Stimulated activated CD4-positive, alpha-beta T cell treated with anti-CD3 and anti-CD28 coated beads, Interleukin-15, amount 100 ng/mL, for 1 hour (primary cell): ENCODE measurements at places on chromosomes 11 and 22.

DNA sequence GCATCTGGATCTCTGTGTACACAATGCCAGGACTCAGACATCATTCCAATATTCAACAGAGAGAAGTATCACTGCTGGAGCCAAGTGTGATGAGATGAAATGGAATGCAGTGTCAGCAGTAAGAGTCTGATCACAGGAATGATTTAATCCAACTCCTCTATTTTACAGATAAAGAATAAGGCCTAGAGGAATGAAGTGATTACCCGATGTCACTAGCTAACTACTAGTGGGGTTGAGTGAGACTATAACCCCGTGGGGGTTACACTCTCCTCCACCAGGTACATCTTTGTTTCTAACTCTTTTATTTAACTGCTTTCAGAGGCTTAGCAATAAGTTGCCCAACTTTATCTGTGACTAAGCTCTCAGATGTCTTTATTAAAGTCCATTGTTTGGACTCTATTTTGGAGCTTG, 94.2 kb upstream of the FAT3 start:
- no peak for DNase-seq

GRCh38 chr11:67167719-67168118, 48.7 kb downstream of the KDM2A start:
- DNase-seq: no peak

- no peak for DNase-seq
Observed at GRCh38 chr11:17489751-17490150, 13.1 kb upstream of the ABCC8 start.

DNA sequence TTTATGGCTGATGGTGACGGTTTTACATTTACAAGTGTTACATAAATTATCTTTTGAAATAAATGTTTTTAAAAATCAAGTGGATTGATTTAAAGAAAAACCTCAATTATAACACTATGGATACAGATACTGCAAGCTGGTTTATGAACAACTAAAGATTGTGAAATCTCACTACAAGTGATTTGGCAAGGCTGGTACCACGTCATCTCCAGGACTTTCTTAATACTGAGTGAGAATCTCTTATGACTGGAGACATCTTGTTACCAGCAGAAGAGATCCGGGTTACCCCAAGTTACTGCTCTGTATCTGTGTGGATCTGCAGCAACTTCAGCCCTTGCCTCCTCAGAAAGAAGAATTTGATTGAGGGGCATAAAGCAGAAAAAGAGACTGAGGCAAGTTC, 452.9 kb downstream of the MN1 start:
- no peak for DNase-seq

DNA sequence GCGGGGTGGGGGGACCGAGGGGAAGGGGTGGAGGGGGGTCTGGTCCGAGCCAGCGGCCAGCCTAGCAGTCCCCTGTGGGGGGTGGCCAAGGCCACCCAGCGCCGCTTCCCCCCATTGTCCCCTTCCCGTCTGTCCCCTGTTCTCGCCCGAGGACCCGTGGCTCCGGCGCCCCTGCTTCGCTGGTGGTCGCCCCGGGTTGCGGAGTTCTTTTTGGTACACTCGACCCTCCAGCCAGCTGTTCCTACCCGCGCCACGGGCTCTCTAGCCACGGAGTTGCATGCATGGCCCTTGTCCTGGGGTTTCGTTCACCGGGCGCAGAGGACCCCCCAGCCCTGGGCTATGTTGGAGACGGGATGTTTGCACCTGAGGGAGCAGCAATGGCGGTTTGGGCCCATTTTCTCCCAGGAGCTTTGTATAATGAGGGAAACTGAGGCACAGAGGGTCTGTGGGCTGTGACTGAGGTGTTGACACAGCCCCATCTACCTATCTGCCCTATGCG, 489 bp downstream of the RNF214 start:
- no peak for DNase-seq

- DNase-seq: no peak
Observed at GRCh38 chr11:134313821-134314607, 17.8 kb upstream of the GLB1L2 start.

DNA sequence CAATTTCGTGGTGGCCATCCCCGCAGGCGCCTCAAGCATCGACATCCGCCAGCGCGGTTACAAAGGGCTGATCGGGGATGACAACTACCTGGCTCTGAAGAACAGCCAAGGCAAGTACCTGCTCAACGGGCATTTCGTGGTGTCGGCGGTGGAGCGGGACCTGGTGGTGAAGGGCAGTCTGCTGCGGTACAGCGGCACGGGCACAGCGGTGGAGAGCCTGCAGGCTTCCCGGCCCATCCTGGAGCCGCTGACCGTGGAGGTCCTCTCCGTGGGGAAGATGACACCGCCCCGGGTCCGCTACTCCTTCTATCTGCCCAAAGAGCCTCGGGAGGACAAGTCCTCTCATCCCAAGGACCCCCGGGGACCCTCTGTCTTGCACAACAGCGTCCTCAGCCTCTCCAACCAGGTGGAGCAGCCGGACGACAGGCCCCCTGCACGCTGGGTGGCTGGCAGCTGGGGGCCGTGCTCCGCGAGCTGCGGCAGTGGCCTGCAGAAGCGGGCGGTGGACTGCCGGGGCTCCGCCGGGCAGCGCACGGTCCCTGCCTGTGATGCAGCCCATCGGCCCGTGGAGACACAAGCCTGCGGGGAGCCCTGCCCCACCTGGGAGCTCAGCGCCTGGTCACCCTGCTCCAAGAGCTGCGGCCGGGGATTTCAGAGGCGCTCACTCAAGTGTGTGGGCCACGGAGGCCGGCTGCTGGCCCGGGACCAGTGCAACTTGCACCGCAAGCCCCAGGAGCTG, 24.8 kb downstream of the ADAMTS15 start:
- DNase-seq: no peak

- no peak for DNase-seq
Observed at GRCh38 chr11:47127213-47127612, 49.5 kb downstream of the ARFGAP2 start.

DNA sequence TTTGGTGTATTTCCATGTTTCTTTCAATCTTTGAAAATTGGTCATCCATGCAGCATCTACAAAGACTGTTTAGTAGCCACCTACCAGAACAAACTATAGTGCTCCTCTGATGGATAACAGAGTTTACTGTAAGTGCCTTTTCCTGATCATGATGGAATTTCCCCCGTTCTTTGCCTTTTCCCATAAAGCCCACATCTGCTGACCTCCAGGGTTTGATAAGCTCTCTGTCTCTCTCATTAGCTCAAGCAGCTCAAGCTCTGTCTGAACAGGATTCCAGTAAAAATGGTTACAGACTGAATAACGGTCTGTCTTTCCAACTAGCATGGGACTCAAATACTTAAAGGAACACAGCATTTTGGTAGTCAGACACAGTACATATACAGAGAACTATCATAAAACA, 308.4 kb upstream of the SORL1-AS1 start:
- no peak for DNase-seq

DNA sequence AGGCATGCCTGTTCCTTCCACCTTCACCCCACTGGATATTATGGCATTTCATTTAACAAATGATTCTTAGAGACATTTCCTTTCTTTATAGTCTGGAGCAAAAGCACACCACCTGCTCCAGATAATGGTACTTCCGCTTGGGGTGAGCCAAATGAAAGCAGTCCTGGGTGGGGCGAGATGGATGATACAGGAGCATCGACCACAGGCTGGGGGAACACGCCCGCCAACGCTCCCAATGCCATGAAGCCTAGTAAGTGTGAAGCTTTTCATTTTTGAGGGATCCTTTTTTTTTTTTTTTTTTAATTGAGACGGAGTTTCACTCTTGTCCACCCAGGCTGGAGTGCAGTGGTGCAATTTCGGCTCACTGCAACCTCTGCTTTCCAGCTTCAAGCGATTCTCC, 76.3 kb upstream of the ADSL start:
- no peak for DNase-seq

DNA sequence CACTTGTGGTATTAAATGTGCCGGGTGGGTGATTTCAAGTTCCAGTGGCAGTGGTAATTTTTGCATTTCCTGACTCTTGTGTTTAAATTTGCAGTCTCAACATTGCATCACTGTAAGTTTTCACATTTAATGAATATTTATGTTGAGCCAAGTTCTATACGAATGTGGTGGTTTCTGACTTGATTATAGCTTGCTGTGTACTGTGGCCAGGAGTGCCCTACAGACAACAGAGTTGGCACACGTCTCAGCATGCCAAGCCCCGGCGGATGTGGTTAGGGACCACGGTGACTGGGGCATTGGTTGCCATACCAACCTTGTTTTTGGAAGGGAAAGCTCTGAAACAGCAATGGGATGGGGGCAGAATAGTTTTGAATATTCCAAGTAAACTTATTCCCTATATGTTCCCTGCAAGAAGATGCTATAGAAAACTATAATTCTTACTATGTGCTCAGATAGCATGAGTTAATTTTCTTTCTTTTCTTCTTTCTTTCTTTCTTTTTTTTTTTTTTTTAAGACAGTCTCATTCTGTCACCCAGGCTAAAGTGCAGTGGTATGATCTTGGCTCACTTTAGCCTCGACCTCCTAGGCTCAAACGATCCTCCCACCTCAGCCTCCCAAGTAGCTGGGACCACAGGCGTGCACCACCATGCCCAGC, 16.0 kb downstream of the ZNRF3 start:
- DNase-seq: no peak

GRCh38 chr22:39693943-39694500, 123.5 kb downstream of the CACNA1I start:
- DNase-seq: no peak

GRCh38 chr22:37710675-37711074, 13.8 kb downstream of the TRIOBP start:
- DNase-seq: no peak

DNA sequence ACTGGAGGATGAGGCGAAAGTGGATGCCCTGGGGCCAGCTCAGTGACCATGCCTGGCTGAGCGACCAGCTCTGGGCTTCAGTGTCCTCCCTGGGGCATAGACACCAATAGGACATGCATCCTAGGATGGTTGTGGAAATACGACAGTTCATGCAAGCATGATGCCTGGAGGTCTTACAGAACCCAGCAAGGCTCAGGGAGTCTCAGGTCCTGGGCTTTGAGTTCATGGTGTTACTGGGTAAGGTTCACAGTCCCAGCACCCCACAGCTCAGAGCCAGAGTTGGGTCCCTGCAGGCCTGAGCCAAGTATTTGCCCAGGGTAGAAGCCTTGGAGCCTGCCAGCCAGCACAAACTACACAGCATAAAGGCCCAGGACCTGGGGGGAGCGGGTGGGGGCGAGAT, 4.2 kb upstream of the SUSD2 start:
- no peak for DNase-seq

DNA sequence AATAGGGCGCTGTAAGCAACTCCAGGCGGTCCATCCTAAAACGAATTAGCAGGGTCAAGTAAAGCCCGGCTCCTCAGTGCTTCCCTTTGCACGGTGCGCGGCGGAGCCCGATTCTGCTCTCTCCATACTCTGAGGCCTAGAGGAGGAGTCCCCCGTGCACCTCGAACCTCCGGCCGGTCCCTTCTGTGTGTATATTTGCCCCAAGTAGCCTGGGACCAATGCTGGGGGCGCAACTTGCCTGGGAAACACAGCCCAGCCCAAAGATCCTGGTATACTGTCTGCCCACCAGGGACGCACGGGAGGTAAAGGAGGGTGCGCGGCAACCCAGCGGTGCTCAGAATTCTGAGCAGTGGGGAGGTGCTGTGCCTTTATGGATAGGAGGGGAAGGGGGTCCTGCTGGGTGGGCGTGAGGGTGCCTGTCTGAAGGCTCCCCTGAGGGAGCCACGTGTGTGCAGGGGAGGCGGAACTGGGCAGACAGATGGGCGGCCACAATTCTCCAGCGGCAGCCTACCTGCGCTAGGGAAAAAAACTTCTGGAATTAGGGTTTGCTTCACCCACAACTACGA, 4.8 kb upstream of the TBX1 start:
- no peak for DNase-seq

GRCh38 chr22:21876486-21877176, 9.2 kb upstream of the MAPK1 start:
- DNase-seq: no peak

DNA sequence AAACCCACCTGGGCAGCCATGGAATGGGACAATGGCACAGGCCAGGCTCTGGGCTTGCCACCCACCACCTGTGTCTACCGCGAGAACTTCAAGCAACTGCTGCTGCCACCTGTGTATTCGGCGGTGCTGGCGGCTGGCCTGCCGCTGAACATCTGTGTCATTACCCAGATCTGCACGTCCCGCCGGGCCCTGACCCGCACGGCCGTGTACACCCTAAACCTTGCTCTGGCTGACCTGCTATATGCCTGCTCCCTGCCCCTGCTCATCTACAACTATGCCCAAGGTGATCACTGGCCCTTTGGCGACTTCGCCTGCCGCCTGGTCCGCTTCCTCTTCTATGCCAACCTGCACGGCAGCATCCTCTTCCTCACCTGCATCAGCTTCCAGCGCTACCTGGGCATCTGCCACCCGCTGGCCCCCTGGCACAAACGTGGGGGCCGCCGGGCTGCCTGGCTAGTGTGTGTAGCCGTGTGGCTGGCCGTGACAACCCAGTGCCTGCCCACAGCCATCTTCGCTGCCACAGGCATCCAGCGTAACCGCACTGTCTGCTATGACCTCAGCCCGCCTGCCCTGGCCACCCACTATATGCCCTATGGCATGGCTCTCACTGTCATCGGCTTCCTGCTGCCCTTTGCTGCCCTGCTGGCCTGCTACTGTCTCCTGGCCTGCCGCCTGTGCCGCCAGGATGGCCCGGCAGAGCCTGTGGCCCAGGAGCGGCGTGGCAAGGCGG, 11.4 kb upstream of the ARHGEF17 start:
- DNase-seq: no peak

GRCh38 chr22:47409539-47410275, 647.3 kb downstream of the TBC1D22A start:
- DNase-seq: no peak

GRCh38 chr22:49214976-49215375, 612.7 kb downstream of the BRD1 start:
- no peak for DNase-seq

GRCh38 chr22:25137577-25138525, 61.8 kb upstream of the CRYBB3 start:
- DNase-seq: no peak
